ENCODE measurements at places on chromosomes 5 and 9. TPM values are rescaled to one million over a fixed set of nuclear protein-coding genes. Genes with fewer than 3 reads are reported as not detected.

GRCh38 chr9:17622141-17622540 is 43.3 kb downstream of the SH3GL2 start:
- DNase-seq: no peak

DNA sequence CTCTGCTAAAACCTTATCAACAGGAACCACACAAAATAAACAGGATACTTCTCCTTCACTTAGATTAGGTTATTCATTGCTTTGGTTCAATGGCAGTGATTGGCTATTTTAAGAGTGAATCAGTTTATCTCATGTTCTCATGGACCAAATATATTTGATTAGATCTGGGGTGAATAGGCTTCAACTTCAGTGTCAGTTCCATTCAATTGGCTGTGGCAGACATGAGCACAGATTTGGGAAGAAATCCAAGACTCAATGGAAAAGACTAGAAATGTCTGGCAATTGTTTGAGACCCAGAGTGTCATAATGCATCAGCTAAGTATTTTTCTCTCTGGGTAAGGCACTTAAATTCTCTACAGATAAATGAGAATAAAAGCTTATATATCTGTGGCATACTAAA is 37.1 kb downstream of the CDH18 start:
- DNase-seq: no peak

DNA sequence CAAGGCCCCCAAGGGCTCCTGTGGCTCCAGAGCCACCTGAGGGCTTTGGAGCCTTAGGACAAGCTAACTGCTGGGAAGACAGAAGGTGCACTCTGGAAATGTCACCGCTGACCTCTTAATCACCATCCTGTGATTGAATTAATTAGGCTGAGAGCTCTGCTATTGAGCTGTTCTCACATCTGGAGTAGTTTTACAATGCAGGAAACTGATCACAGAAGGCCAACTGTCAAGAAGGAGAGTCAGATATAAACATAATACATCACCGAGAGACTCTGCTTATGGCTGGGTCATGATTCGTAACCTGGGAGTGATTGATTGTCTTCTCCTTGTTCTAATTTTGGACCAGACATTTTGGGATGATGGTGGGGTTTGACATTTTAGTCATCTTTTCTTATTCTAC is 226.1 kb downstream of the SLIT3 start:
- no peak for DNase-seq

- no peak for DNase-seq
Observed at GRCh38 chr5:117759849-117760499, 1185.4 kb upstream of the SEMA6A start.

GRCh38 chr9:26945591-26945990 is 1.5 kb downstream of the PLAA start:
- DNase-seq: no peak

DNA sequence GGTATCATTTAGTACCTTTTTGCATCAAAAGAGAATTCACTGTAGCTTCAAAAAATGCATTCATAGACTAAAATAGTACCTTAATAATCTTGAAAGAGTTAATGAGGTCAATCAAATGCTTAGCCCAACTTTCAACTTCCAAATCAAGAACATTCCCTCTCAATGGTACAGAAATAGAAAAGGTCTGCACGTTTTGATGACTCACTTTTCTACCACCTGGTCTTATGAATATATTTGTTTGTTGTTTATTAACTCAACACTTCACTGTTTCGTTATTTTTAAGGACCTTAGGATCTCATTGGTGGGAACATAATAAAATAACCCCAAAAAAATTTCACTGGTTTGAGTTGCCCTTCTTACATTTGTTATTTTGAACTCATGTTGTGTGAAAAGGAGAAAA is 229.5 kb downstream of the MEF2C start:
- DNase-seq: no peak

DNA sequence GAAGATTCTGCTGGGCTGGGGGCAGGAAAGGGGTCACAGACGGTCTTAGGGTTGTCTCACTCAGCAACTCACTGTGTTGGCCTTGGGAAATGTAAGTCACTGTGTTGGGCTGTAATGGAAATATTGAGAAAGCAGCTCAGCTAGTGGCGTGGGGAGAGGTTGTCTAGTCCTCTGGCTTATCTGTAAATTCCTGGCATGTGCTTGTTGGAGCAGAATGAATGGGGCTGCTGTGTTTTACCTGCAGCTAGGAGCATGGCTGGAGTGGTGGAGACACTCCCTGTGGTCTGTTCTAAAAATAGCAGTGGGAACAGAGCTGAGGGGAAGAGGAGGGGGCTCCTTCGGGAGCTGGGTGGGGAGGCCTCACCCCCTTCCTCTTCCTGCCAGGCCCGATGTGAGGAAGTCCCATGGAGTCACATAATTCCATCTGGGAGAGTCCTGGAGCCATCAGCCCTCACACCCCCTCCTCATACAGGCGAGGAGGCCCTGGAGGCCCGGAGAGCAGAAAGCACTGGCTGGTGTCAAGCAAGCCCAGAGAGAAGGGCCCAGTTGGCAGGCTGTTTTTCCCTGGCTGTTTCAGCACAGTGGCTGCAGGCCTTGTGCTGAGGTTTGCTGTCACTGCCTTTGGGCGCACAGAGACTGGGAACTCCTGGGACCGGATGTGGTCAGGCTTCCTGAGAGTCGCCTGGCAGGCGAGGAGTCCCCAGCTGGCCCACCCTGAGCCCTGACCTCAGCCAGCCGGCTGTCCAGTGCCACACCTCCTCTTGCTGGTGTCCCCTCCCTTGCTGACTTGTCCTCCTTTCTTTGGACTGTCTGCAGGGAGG is 84.9 kb downstream of the RGS3 start:
- peak; percentile 83 for DNase-seq

DNA sequence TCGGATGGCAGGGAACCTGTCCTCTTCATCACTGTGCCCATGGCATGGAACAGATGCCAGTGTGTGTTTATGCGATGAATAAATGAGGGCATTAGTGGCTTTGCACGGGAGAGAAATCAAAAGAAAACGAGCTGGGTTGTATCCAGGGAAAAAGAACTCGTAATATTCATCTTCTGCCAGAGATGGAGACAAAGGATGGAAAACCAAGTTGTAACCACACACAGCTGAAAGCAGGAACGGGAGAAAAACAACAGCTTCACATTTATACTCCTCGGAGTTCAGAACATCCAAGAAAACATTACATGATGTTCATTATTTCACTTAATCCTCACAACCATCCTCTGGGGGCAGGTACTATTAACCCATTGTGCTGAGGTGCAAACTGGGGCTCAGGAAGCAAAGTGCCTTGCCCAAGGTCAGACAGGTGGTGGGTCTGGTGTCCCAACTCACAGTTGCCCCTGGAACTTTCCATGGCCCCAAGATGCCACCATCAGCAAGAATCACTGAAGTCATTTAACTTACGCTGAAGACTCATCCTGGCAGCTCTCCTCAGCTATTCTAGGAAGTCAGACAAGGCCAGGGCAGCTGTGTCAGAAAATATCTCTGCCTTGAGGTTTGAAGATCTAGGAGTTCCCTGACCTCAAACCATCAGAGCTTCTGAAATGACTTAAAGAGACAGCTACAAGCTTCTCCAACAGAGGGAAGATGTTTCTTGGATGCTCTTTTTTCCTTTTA is 250.4 kb downstream of the NSG2 start:
- no peak for DNase-seq

GRCh38 chr5:134029156-134029555 is 24.4 kb upstream of the VDAC1 start:
- peak; percentile 91 for DNase-seq

- peak; percentile 85 for DNase-seq
Observed at GRCh38 chr5:7742241-7742656, 108.7 kb downstream of the CFAP90 start.

GRCh38 chr9:130181678-130182380 is 9.6 kb downstream of the NCS1 start:
- no peak for DNase-seq

- no peak for DNase-seq
Observed at GRCh38 chr9:127780126-127780885, 1.8 kb upstream of the SH2D3C start.

- DNase-seq: no peak
Observed at GRCh38 chr5:115384587-115385375, 88.3 kb upstream of the CCDC112 start.

GRCh38 chr5:109199289-109199688 is 210.5 kb downstream of the PJA2 start:
- no peak for DNase-seq

DNA sequence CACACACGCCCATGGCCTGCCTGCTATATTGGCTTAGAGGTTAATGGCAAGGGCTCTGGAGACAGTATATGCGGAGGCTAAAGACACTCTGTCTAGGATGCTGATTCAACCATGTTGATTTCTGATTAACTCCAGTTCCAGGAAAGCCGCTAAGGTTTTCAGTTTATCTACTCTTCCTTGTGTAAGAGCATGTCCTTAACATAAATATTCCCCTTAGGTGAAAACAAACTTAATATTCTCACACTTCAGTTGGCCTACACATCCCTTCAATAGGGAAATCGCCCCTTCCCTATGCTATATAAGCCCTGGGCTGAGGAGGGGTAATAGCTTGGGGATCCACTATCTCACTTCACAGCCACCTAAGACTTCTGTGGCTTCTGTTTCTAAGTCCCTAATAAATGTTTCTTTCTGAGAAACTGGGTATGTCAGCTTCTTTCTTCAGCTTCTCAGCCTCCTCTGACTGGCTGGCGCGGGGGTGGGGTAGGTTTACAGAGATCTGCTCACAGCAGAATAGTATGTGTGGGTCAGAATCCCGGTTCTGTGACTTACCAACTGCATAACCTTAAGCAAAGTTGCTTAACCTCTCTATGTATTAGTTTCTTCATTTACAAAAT is 4.3 kb upstream of the GPX3 start:
- DNase-seq: no peak

GRCh38 chr9:106892632-106893031 is 29.7 kb downstream of the ZNF462 start:
- DNase-seq: peak; percentile 99

DNA sequence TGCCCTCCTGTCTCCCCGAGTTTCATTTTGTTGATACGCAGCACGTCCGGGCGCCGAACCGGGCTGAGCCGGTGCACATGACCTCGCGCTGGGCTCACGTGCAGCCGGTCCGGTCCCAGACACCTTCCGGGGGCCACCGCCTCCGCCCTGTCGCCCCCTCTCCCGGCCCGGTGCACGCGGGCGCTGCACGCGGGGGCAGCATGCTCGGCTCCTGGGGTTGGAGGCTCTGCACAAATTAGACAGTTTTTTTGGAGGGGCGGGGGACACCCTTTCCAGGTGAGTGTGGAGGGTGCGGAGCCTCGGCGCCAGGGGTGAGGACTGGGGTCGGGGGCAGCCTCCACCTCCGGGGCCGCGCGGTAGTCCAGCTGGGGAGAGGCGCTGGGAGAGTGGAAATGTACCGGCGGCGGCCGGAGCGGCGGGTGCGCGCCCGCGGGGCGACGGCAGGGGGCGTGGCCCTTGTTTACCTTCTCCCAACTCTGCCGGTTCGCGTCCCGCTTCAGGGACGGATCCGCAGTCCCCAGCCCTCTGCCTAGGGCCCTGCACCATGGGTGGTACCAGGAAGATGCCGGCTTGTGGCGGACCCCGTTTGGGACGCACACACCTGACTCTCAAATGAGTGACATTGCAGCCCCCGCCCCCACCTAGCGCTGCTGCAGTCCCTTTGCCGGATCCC is 1.1 kb downstream of the JADE2 start:
- DNase-seq: peak; percentile 72

GRCh38 chr5:166909040-166909439 is 1382.4 kb upstream of the WWC1 start:
- peak; percentile 94 for DNase-seq

GRCh38 chr5:81756016-81756415 is 5.1 kb upstream of the SSBP2 start:
- DNase-seq: no peak

GRCh38 chr9:37348917-37349316 is 73.6 kb upstream of the GRHPR start:
- DNase-seq: no peak

DNA sequence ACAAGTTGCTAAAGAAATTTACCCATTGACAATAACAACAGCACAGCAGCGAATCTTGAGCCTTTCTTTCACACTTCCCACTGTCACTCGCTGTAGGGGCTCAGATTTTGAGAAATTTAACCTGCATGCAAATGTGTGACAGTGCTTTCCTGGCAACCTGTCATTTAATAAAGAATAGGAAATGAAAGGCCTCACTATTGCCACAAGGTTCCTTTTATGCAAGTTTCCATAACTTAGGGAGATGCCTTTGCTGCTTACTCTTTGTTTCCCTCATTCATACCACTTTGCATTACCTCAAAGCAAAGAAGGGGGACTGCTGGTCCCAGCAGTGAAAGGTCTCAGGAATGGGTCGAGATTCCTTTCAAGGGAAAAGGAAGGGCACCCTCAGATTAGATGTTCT is 49.5 kb downstream of the PTCD2 start:
- no peak for DNase-seq

- DNase-seq: peak; percentile 57
Observed at GRCh38 chr5:153222936-153223335, 267.5 kb upstream of the GRIA1 start.

DNA sequence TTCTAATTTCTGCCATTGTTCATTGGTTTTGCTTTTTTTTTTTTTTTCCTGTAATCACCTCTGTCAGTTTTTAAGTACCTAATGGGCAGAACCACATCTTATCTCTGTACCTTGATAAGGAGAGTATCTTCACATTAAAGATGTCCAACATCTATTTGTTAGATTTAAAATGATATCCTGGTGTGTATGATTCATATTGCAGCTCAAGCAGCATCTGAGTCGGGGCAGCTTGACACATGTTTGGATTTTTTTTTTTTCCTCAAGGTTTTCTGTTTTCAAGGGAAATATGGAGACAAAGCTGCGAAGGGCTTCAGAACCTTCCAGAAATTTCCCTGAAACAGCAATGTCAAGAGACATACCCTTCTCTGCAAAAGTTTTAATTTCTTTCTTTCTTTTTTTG is 164.7 kb downstream of the DOCK2 start:
- no peak for DNase-seq

DNA sequence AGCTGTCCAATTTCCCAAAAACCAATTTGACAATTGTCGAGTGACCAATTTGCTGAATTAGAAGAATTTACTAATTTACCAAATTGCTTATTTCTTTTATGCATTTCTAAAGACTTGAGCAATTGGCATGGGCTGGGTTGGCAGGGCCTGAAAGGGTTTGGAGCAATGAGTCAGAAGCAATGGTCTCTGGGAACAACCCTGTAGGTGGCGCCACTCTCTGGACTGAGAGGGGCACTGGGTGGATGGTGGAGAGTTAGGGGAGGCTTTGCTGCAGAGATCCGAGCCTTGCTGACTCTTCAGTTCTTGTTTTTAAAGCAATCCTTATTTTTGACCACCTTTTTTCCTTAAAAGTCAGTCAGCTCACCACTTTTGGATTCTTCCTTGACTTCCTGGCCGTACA is 71.5 kb upstream of the RPS23 start:
- peak; percentile 37 for DNase-seq

- no peak for DNase-seq
Observed at GRCh38 chr9:115043632-115044031, 74.3 kb downstream of the TNC start.

The PCDHGA10 gene
- 5.3 TPM for total RNA-seq

The HEMGN gene
- total RNA-seq: 0.14 TPM

The PTGDS gene
- total RNA-seq: not detected

The HMHB1 gene
- total RNA-seq: not detected

The HAVCR1 gene
- total RNA-seq: not detected

The ZNF782 gene
- 12.5 TPM for total RNA-seq
